ENCODE measurements at places on chromosomes 6 and 20.

DNA sequence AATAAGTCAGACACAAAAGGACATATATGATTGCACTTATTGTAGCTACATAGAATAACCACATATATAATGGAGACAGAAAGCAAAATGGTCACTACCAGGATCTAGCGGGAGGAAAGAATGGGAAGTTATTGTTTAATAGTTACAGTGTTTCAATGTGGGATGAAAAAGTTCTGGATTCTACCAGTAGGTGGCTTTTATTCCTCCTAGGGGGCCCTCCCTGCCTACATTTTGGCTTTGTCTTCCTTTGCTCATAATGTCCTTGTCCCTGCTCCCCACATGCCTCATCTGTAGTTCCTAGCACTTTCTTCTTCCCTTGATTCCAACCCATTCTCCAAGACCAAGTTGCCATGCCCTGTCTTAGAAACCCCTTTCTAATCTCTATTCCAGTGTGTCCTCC lies 16.3 kb downstream of the ZNF133 start:
- DNase-seq = no peak

- no peak for DNase-seq
Measured at GRCh38 chr6:40442591-40442990, 144.6 kb downstream of the LRFN2 start.

GRCh38 chr6:39292637-39293036 lies 21.6 kb downstream of the KCNK17 start:
- DNase-seq = no peak

DNA sequence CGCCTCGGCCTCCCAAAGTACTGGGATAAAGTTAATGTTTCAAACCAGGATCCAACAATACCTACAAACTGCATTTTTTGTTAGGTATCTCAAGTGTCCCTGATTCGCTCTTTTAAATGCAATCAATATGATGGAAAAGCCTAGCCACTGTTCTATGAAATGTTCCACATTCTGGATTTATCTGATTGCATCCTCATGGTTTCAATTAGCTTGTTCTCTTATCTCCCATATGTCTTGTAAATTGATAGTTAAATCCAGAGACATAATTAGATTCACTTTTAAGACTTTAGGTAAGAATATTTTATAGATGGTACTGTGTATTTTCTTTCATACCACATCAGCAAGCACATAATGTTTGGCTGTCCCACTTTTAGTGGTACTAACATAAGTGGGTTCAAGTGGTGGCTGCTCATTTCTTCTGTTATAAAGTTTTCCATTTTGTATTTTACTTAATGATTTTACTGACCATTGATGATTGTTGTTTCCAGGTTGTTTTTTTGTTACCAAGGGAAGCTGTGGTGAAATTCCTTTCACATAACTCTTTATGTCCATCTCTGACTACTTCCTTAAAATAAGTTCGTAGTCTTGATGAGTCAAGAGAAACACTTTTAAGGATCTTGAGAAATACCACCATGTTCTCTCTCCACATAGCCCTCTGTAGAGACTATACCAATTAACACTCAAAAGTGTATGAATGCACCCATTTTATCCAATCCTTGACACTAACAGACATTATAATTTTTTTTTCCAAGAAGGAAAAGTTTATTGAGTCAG lies 40.5 kb downstream of the RNGTT start:
- no peak for DNase-seq

DNA sequence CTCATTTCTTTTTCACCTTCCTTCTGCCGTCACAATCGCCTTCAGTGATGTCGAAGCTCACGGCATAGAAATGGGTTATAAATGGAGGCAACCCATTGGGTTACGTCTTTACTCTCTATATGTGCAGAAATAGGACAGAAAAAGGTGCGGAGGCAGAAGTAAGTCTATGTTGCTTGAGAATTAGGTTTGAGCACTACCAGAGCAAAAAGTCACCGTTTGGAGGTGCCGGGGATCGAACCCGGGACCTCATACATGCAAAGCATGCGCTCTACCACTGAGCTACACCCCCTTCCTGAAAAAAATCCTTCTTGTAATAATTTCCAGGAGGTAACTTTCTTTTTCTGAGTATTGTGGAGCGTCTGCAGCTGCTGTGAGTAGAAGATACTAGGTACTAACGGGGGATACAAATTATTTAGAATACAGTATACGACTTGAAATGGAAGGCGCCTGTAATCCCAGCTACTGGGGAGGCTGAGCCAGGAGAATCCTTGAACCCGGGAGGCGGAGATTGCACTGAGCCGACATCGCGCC lies 134.2 kb downstream of the TRIM27 start:
- no peak for DNase-seq

DNA sequence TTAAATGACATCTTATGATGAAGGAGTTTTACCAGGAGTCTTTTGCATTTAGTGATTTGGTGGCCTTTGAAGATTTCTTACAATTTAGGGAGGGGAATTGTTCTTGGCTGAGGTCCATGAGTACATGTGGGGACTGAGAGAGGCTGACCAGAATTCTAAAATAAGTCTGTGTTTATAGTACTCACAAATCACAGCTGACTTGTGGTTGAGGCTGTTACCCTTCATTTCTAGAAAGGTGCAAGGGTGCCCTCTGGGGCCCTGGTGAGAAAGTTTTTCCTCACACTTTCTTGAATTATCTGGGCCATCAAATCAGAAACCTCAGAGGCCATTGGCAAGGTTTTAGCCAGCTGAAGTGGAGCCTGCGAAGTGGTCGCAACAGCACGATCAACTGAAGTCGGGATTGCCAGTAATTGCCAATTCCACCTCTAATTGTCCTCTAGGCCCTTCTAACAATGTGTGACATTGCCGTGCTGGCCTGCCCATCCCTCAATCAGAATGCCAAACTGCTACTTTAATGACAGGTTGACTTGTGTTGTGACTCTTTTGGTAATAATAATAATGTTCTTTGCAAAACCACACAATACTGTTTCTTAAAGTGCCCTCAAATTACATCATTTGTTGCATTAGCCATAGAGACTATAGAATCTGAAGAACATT lies 221.6 kb downstream of the OGFRL1 start:
- DNase-seq = no peak

GRCh38 chr20:53434662-53435061 lies 159.0 kb downstream of the ZNF217 start:
- DNase-seq = no peak

Measured in stimulated activated CD8-positive, alpha-beta memory T cell treated with anti-CD3 and anti-CD28 coated beads, Interleukin-15, amount 100 ng/mL, for 24 hours (primary cell).